ENCODE measurements at places on chromosomes 6 and 20. TPM values are rescaled to one million over a fixed set of nuclear protein-coding genes. Genes with fewer than 3 reads are reported as not detected.

The DZANK1 gene
- 3.1 TPM for total RNA-seq

The VGLL2 gene
- total RNA-seq, result 0.11 TPM

DNA sequence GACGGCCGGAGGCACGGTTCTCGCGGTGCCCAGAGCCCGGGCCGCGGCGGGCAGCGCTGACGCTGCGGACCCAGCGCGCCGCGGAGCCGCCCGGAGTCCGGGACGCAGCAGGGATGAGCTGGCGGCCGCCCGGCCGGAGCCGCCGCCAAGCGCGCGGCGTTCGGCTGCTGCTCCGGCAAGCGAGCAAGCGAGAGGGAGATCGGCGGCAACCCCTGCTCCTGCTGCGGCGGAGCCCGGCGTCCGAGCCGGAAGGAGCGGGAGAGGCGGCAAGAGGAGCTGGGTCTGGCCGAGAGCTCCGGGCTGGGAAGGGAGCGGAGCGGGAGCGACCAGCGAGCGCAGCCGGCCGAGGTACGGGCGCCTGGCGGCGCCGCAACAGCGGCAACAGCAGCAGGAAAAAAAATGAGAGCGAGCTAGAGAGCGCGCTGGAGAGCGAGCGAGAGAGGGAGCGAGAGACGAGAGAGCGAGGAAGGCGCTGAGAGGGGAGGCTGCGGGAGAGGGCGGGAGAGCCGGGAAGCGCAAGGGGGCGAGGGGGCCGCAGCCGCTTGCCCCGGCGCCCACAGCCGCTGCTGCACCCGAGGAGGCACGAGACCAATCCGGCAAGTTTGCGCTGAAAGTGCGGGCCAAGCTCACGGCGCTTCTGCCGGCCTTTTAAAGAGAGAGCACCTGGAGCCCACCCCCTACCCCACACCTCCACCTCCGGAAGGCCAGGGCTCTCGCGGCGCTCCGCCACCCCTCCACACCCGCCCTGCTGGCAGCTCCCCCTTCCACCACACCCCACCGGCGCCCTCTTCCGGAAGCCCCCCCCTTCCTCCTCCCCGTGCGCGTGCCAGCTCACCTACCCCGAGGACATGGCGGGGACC is 496 bp downstream of the GRM4 start:
- no peak for DNase-seq

GRCh38 chr6:113570161-113570560 is 287.0 kb upstream of the MARCKS start:
- DNase-seq, result no peak

- no peak for DNase-seq
Observed at GRCh38 chr6:75611702-75612375, 10.2 kb downstream of the SENP6 start.

GRCh38 chr20:44990425-44990824 is 24.1 kb downstream of the STK4 start:
- no peak for DNase-seq

The GPX5 gene
- total RNA-seq, result not detected

DNA sequence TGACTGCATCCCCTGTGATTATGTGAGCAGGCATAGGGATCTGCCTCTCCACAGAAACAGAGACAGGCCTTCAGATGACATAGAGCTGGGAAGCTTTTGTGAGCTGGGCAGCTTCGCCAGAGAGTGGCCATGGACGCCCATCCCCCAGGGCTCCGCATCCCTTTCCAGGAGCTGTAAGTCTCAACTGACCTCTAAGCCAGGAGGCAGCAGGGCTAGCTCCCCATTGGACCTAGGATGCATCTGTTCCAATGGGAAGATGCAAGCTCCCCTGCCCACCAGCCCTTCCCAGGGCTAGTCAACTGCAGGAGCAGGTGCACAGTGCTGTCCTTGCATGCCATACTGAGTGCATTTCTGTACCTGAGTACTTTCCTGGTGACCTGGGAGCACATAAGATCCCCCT is 663.6 kb downstream of the RNF144B start:
- DNase-seq, result no peak

DNA sequence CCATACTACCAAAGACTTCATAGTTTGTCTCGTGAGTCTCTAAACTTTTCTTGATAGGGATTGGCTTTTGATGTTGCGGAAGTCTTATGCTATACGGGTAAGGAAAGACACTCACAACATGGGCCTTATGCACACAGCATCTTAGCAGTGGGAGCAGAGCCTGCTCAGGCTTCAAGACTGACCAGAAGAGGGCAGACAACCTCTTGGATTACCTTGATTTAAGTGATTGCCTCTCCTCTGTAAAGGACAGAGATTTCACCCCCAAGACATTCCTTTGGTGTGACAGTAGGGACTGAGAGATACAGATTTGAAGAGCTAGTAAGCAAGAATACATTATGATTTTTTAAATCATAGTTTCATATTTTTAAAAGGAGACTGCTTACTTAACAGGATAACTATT is 71.0 kb upstream of the SAMD3 start:
- no peak for DNase-seq

DNA sequence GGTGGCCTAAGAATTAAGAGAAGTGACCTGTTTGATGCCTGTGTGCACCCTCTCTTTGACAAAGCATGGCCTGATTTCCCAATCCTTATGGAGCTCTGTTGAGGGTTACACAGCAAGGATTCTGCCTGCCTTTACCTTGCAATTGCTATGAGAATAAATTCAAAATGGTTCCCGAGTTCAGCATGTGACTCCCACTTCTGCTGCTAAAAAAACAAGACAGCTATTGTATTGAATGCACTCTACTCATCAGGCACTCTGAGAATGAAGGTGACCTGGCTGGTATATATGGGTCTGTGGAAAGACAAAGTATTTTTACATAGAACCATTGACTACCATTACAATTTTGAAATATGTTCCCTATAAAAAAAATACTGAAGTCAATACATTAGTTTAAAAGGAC is 190.3 kb downstream of the ATXN1 start:
- DNase-seq, result no peak

The CCN5 gene
- total RNA-seq, result not detected

The TRIM31 gene
- total RNA-seq, result 1.3 TPM

- no peak for DNase-seq
Observed at GRCh38 chr6:145090801-145091585, 644.3 kb downstream of the EPM2A start.

The RAET1L gene
- not detected for total RNA-seq

- DNase-seq, result no peak
Observed at GRCh38 chr6:19754686-19755085, 82.5 kb upstream of the ID4 start.

GRCh38 chr6:137264311-137265075 is 45.3 kb upstream of the IFNGR1 start:
- no peak for DNase-seq

DNA sequence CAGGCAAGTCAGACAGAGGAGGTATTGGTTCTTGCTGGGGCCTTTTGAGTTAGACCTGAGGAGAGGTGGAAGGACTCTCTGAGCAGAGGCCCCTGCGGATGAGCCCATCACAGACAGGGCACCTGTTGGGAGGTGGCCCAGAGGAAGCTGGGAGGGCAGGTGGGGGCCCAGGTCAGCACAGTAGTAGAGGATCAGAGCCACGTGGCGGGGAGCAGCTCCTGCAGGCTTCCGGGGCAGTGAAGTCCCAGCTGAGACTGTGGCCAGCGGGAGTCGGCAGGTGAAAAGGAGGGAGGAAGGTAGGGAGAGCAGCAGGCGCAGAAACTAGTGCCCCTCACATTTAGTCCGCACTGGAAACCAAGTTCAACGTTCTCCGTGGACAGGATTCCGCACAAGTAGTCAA is 61.8 kb downstream of the RSPH3 start:
- no peak for DNase-seq

DNA sequence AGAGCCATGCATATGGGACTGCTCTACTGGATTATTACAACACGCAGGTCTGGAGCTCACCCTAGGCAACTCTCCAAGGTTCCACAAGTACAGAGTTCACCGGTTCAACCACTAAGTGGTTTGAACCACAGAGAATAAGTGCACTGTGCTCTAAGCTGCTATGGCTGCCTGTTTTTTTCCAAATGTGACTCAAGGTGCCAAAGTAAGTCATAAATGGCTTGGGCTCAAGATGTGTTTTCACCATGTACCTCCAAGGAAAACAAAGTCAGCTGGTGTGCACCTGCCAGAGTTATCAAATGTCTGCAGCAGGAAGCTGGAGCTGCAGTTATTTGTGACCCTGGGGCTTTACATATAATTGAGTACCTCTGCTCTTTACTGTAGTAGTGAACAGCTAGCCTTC is 76.7 kb downstream of the PREP start:
- DNase-seq, result no peak

DNA sequence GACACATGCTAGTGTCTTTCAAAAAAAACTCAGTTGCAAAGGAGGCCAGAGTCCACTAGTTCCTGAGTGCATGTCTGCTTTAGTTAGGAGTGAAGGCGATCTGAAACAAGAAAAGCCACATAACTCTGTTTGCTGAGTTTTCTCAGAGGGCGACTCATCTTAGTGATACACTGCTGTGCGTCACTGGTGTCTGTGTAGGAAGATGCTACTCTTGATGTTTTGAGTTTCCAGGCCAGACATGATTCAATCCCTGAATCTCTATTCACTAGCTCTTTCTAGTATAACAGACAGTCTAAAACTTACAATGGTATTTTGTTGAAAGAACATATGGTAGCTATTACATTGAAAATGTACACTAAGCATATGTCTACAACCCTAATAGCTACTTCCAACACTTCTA is 60.9 kb downstream of the GFRAL start:
- no peak for DNase-seq

The MSH5 gene
- total RNA-seq, result 14.8 TPM
